ENCODE measurements at places on chromosomes 12 and 14.
A peak's percentile ranks its signal among the peaks of the same experiment; 100 is the strongest.

- no peak for DNase-seq
These were observed 428 bp downstream of the RNF41 start for GRCh38 chr12:56221232-56221756.

DNA sequence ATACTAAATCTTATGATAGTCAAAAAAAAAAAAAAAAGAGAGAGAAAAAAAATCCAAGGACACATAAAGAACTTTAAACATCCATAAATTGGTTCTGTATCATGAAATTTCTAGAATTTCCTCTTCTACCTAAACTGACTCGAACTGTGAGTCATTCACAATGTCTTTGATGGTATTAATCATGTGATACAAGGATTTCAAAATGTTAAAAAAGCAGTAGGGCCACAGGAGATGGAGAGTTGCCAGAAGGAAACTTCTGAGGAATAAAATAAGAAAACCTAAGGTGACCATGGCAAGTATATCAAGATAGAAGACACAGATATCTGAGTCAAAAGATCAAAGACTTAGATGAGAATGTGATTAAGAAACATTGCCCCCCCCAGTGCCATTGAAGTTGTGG is 1320.9 kb upstream of the FLRT2 start:
- DNase-seq = no peak

DNA sequence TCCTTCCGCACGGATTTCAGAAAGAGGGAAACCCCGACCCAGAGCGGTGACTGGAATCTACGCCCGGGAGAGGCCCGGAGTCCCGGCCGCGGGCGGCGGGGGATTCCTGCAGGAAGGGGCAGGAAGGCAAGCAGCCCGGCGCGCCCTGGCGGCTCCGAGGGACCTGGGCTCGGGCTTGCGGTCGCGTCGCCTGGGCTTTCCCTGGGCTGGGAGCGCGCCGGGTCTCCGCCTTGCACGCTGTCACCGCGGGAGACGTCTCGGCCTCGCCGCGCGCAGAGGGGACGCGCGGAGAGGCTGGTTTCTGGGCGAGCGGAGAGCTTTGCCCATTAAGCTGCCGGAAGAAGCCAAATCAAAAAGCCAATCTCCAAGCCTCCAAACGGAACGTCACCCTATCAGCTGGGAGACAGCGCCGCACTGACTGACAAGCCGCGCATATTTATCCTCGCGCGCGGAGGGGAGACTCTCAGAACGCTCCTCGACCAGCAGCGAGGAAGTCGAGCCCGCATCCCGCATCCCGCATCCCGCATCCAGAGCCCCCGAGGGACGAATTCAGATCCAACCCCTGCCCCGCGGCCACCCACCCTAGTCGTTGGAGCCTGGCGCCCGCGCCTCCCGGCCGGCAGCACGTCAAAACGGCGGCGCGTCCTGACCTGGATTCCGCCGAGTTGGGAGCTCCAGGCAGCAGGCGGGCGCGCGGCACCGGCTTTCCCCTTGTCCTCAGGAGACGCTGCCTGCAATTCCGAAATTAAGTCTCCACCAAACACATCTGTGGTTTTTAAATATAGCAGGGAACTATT is at the start of gene SLC8A3:
SLC8A3 (minus strand) TSS at position 293 of the 797 bp plus-strand sequence. CDS start 20,529 bp downstream, outside the sequence.
- no peak for DNase-seq

DNA sequence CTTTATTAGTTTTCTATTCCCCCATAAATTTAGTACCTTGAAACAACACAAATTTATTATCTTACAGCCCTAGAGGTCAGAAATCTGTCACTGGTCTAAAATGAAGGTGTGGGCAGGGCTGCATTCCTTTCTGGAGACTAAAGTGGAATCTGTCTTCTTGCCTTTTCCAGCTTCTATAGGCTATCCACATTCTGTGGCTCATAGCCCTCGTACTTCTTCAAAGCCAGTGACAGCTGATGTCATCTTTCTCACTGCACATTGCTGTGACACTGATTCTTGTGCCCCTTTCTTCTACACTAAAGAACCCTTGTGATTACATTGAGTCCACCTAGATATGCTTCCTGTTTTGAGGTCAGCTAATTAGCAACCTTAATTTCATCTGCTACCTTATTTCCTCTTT is 23.2 kb upstream of the DCN start:
- no peak for DNase-seq

- DNase-seq = no peak
These were observed 156.0 kb upstream of the PLEKHG7 start for GRCh38 chr12:92546635-92547348.

- peak; percentile 71 for DNase-seq
These were observed 1323.3 kb downstream of the LRFN5 start for GRCh38 chr14:42929806-42930480.

DNA sequence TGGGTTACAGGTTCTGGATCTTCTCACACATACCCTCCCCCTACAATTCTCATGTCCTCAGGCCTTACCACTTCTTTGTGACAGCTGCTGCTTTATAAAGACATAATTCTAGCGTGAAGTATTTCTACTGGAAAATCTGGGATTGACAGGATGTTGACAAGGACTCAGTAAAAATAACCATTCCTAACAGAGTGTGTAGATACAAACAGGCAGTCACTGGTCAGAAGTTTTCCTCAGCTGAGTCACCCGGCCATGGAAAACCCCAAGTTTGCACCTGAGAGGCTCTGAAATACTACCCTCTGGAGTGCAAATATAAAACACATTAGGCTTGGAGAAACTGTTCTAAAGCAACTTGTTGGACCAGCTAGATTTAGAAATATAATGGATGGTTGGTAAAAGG is 54.4 kb downstream of the SPPL3 start:
- DNase-seq = no peak

DNA sequence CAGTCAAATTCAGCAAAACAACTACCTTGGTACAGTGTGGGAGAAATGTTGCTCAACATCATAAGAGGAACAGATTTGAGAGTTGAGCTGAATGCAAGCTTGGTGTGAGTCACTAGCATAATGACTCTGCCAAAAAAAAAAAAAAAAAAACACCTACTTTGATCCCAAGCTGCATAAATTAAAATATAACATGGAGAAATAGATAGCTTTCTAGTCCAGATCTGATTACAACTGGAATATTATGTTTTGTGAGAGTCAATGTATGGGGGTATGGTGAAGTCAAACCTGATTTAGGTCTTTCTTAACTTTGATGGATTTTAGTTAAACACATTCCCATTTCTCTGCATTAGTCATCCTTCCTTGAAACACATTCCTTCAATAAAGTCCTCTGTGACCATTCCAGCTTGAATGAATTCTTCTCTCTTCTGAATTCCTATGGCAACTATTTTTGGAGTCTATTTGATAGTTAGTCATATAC is 188.1 kb downstream of the SLC5A8 start:
- DNase-seq = no peak

GRCh38 chr14:31902945-31903646 is 174.0 kb upstream of the ARHGAP5 start:
- no peak for DNase-seq

DNA sequence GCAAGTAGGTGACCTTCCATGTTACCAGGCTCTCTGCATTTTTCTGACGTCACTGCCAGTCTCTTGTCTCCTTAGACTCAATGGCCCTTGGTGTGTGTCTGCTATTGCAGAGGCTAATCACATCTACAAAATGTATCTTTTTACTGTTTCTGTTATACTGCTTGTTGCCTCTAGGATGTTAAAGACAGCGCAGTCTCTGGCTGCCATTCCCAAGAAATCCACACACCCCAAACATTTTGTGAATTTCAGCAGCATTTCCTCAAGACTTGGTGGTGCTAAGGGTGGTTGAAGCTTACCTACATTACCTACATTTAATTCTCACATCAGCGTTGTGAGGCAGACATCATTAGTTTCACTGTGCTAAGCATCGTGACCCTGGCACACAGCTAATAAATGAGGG is 87.2 kb downstream of the C12orf75 start:
- DNase-seq = no peak

DNA sequence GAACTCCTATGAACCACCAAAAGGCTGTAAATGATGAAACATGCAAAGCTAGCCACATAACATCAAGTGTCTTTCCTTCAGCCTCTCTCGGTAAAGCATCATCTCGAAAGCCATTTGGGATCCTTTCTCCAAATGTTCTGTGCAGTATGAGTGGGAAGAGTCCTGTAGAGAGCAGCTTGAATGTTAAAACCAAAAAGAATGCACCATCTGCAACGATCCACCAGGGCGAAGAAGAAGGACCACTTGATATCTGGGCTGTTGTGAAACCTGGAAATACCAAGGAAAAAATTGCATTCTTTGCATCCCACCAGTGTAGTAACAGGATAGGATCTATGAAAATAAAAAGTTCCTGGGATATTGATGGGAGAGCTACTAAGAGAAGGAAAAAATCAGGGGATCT is 61.2 kb downstream of the ATG14 start:
- no peak for DNase-seq

GRCh38 chr14:100541621-100542560 is 45.3 kb downstream of the BEGAIN start:
- DNase-seq = no peak

DNA sequence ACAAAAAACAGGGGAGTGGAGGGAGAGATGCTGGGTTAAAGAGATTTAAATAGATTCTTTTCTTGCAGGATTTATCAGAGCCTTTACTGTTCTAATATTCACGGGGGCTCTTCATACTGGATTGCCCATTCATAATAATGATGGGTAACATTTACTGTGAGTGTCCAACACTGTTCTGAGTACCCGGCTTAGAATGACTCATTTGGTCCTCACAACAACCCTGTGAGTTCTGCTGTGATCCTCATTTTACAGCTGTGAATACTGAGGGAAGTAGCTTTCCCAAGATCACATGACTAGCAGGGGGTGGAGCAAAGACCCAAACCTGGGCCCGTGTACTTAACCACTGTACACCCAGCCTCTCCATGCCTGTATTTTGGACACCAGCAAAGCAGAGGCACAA is 113.4 kb downstream of the NT5DC3 start:
- no peak for DNase-seq

- DNase-seq = no peak
These were observed 886.2 kb upstream of the MGAT4C start for GRCh38 chr12:87142342-87142741.

- DNase-seq = peak; percentile 39
These were observed 20.0 kb downstream of the DDX51 start for GRCh38 chr12:132123970-132124765.

GRCh38 chr14:60758885-60759284 is 24.3 kb downstream of the MNAT1 start:
- no peak for DNase-seq

- peak; percentile 91 for DNase-seq
These were observed 277.9 kb downstream of the SSPN start for GRCh38 chr12:26473291-26473690.

GRCh38 chr14:72513965-72514659 is 379.8 kb downstream of the DPF3 start:
- DNase-seq = peak; percentile 72

- DNase-seq = no peak
These were observed 168.4 kb upstream of the LRIG3 start for GRCh38 chr12:59088673-59089072.

DNA sequence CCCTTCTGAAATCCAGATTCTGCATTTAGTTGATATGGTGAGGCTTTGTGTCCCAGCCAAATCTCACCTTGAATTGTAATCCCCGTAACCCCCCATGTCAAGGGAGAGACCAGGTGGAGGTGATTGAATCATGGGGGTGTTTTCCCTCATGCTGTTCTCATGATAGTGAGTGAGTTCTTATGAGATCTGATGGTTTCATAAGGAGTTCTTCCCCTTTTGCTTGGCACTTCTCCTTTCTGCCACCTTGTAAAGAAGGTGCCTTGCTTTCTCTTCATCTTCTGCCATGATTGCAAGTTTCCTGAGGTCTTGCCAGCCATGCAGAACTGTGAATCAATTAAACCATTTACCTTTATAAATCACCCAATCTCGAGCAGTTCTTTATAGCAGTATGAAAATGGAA is 23.1 kb upstream of the C12orf42 start:
- no peak for DNase-seq

GRCh38 chr14:80152166-80152565 is 59.1 kb downstream of the DIO2 start:
- no peak for DNase-seq

DNA sequence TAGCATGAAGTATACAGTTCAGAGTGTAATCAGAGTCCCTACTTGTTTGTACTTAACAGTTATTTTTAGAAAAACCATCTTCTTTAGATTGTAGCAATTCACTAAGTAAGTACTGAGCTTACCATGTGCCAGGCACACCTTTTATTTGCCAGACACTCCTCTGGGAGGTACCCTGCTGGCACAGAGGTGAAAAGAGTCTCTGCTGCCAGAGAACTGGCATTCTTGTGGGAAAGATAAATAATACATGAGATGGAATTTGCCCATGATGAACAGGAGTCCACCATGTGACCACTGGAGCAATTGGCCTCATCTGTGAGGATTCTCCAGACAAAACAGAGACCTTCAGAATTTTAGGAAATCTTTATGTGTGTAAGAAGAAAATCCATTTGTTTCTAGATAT is 199.3 kb upstream of the SLC16A7 start:
- DNase-seq = no peak

DNA sequence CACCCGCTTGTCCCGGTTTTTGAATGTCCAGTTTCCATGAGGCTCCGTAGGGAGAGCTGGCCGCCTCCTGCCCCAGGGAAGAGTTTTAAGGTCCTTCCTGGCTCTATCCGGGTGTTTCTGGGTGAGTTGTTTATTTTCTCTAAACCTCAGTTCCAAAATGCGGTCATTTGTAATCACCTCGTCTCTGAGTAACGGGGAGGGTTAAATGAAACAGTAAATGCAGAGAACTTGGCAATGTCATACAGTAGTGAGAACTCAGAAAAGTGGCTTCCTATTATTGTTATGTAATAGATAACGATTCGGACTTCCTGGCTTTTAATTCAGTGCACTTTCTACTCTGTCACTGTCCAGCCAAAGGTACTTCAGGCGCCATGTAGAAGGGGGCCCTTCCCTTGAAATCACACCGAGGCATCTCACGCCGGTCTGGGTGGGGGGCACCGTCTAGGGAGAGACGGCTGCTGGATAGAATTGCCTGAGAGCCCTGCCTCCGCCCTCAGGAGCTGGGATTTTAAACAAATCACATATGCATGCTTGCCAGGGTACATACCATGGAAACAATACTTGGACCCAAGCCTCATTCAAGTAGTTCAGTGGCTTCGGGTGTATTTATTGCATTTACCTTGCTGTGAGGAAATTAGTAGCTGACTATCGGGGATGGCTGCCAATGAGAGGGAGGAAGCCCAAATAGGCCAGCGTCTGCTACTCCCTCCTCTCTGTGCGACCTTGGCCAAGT is 26.4 kb downstream of the NOS1 start:
- DNase-seq = no peak

GRCh38 chr14:25121337-25122129 is 71.6 kb upstream of the STXBP6 start:
- no peak for DNase-seq

GRCh38 chr12:112219195-112219594 is 93.8 kb downstream of the TRAFD1 start:
- DNase-seq = no peak

GRCh38 chr12:51275088-51275487 is 4.9 kb upstream of the SMAGP start:
- no peak for DNase-seq

- DNase-seq = peak; percentile 94
These were observed 21.9 kb upstream of the KLC1 start for GRCh38 chr14:103606963-103607668.

All from Kasumi-1 (cell line).